ENCODE measurements at places on chromosomes 12 and 14. TPM values are rescaled to one million over a fixed set of nuclear protein-coding genes. Genes with fewer than 3 reads are reported as not detected.

DNA sequence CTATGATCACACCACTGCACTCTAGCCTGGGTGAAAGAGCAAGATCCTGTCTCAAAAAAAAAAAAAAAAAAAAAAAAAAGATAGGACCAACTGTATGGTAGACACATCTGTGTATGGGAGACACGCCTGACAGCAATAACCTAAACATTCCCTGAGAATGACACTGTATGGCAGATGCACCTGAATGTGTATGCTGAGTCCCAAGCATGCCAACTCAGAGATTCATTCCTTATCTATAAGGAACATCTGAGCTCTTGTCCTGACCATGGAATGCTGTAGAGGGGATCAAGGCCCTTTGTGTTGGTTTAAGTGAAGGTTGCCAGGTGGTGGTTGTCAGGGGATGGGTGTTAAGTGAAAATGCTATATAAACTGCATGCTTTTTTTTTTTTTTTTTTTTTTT lies 19.2 kb upstream of the LGALS3 start:
- no peaks in the 10 kb centered on the region for H3K36me3 ChIP-seq
- no peak overlapping the region for H3K27ac ChIP-seq
- H3K4me1 ChIP-seq, result peaks cover 10% of the 10 kb centered on the region
- H3K27me3 ChIP-seq, result no peaks in the 10 kb centered on the region
- H3K4me3 ChIP-seq, result no peak overlapping the region

Gene SLC38A4
- not detected for total RNA-seq

GRCh38 chr12:6584293-6584692 lies 16.2 kb upstream of the NOP2 start:
- H3K27me3 ChIP-seq, result no peaks in the 10 kb centered on the region
- no peak overlapping the region for H3K4me3 ChIP-seq
- no peaks in the 10 kb centered on the region for H3K4me1 ChIP-seq
- peaks cover 50% of the 10 kb centered on the region for H3K36me3 ChIP-seq
- H3K27ac ChIP-seq, result no peak overlapping the region
- no peak for DNase-seq

GRCh38 chr14:33699300-33699983 lies 251.4 kb downstream of the EGLN3 start:
- H3K4me1 ChIP-seq, result no peaks in the 10 kb centered on the region
- no peak for DNase-seq
- no peaks in the 10 kb centered on the region for H3K36me3 ChIP-seq
- no peak overlapping the region for H3K4me3 ChIP-seq

GRCh38 chr12:124814741-124815613 lies 48.7 kb downstream of the SCARB1 start:
- H3K27ac ChIP-seq, result no peak overlapping the region
- H3K27me3 ChIP-seq, result no peaks in the 10 kb centered on the region
- DNase-seq, result no peak
- H3K4me1 ChIP-seq, result no peaks in the 10 kb centered on the region

GRCh38 chr12:93804392-93805179 lies 127.4 kb downstream of the CRADD start:
- no peak overlapping the region for H3K4me3 ChIP-seq
- no peak for DNase-seq
- no peaks in the 10 kb centered on the region for H3K27me3 ChIP-seq

GRCh38 chr14:32345311-32345791 lies 16.3 kb downstream of the AKAP6 start:
- H3K27ac ChIP-seq, result no peak overlapping the region
- no peak overlapping the region for H3K4me3 ChIP-seq
- DNase-seq, result no peak

GRCh38 chr12:128314611-128315010 lies 47.6 kb downstream of the TMEM132C start:
- no peak for DNase-seq
- peaks cover 3% of the 10 kb centered on the region for H3K27me3 ChIP-seq
- no peak overlapping the region for H3K27ac ChIP-seq

- peak overlapping the region; percentile 84 for H3K27ac ChIP-seq
- no peaks in the 10 kb centered on the region for H3K36me3 ChIP-seq
- peak; percentile 27 for DNase-seq
- H3K27me3 ChIP-seq, result no peaks in the 10 kb centered on the region
Observed at GRCh38 chr12:22396253-22396652, 61.7 kb upstream of the ST8SIA1 start.

GRCh38 chr14:95018821-95019220 lies 138.5 kb downstream of the DICER1 start:
- no peak overlapping the region for H3K4me3 ChIP-seq
- H3K27me3 ChIP-seq, result no peaks in the 10 kb centered on the region
- H3K4me1 ChIP-seq, result peaks cover 5% of the 10 kb centered on the region

DNA sequence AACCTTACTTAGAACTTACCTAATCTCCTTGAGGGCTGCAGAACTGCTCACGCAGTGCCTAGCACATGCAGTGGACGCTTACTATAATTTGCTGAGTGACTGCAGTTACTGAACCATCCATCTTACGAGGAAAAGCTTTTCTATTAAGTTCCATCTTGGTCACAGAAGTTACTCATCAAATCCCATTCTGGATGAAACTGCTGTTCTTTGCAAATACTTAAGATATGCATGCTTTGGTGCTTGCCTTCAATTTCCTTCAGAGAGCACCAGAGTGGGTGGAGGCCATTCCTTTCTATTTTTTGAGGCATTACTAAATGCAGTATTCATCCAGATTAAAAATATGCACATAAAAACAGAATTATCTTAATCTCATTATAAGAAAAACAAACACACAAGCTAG lies 17.7 kb upstream of the PELI2 start:
- H3K27ac ChIP-seq, result no peak overlapping the region
- peaks cover 2% of the 10 kb centered on the region for H3K27me3 ChIP-seq
- no peak overlapping the region for H3K4me3 ChIP-seq
- no peak for DNase-seq
- no peaks in the 10 kb centered on the region for H3K4me1 ChIP-seq
- H3K36me3 ChIP-seq, result no peaks in the 10 kb centered on the region
